ENCODE measurements at places on chromosomes 16 and 17.

DNA sequence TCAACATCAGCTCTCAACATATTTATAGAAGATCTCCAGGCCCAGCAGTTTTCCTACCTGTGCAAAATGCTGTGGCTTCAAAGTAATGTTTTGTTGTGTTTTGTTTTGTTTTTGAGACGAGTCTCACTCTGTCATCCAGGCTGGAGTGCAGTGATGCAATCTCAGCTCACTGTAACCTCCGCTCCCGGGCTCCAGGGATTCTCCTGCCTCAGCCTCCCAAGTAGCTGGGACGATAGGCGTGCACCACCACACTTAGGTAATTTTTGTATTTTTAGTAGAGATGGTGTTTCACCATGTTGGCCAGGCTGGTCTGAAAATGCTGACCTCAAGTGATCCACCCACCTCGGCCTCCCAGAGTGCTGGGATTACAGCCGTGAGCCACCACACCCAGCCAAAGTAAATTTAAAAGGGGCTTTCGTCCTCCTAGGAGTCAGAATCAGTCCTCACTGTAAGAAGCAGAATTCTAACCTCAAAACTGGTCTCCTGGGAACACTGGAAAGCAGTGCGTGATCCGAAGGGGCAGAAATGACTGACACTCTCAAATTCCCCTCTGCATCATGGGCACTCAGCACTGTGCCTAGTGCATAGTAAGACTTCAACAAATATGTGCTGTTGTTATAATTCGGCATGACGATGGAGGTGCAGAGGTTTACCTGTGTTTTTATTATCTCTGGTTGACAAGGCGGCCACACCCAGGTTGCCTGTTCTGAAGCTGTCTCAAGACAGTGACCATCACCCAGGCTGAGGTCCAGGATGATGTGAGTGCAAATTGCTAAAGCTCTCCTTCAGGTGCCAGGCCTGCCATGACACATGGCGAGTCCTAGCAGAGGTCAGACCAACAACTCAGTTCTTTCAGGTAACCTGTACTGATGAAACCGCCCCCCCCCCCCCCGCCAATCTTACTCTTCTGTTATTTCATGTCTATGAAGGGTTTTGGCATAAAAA, 59.8 kb downstream of the ADCY9 start:
- DNase-seq, result no peak

DNA sequence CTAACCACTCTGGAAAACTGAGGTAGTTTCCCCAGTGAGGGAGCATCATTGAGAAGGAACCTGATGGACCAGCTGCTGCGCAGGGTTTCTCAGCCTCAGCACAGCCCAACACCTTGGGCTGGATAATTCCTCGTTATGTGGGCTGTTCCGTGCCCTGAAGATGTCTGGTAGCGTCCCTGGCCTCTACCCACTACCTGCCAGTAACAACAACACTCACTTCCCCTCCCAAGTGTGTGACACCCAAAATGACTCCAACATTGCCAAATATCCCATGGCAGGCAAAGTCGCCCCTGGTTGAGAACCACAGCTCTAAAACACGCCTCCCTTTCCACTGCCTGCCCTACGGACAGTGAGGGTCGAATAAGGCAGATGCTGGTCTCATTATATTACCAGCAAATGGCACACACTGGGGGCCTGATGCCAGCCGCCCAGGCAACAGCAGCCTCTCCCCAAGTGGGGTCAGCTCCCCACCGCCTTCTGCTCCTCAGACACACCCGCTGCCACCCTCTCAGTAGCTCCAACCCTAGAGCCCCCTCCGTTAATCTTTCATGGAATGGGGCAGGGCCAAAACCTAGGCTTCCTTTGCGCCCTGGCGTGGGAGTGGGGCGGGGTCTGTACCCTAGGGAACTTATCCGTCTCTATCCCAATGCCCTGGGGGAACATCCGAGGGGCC, 1.0 kb downstream of the RHBDF2 start:
- no peak for DNase-seq

GRCh38 chr17:58232707-58233156, 5.7 kb upstream of the LPO start:
- DNase-seq, result peak; percentile 43

GRCh38 chr17:640436-640835, 74.2 kb downstream of the VPS53 start:
- no peak for DNase-seq

DNA sequence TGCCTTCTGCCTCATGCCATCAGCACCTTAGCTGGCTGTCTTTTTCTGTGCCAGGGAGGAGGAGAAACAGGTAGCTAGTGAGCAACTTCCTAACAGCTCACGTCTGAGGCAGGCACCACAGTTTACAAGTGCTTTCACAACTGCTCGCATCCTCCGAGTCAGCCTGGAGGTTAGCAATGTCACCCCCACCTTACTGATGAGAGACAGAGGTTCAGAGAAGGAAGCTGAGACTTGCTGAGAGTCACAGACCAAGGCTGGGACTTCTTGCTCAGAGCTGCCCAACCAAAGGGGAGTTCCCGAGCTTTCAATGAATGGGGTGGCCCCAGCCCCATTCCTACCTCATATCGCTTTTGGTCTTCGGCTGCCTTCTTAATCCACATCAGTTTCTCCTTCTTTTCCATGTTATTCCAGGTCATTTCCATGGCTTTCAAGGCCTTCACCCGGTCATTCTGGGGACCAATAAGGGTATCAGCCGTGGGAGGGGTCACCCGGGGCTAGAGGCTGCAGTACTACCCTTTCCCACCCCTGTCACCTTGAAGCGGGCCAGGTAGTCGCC, 9.6 kb downstream of the UBTF start:
- peak; percentile 79 for DNase-seq

- no peak for DNase-seq
These were observed 35.3 kb upstream of the PITPNM3 start for GRCh38 chr17:6591599-6592158.

DNA sequence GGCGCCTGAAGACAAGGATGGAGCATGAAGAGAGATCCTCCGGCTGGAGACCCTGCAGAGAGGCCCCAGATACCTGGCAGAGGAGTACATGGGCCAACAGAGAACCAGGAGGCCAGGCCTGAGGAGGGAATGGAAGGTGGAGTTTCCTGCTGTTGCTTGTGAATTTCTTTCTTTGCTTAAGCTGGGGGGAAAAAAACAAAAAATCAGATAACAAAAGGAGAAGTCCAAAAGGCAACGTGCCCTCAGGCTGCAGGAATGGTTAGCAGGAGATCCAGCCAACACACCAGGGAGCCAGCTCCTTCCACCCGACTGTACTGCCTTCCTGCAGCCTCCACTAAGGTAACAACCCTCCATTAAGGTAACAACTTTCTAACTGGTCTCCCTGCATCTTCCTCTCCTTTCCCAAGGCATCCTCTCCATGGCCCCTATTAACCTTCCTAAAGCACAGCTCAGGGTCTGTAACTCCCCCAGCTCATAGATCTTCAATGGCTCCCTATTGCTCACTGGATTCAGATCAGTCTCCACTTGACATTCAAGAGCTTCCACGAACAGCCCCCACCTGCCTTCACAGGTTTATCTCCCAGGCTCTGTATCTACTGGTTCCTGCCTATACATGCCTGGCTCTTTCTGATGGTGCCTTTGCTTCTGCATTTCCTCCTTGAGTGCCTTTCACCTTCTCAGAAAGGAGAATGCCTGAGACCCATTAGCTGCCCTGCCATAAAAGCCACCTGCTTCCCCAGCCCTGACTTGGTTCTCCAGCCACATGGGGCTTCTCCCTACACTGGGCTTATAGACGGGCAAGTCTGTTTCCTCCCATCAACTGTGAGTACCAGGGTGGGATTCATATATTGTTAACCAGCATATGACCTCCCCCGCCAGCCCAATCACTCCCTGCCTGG, 725 bp upstream of the ARL5C start:
- DNase-seq, result no peak

GRCh38 chr17:21278450-21279197, 5.9 kb upstream of the MAP2K3 start:
- DNase-seq, result no peak

- peak; percentile 93 for DNase-seq
These were observed 264.2 kb downstream of the SEC14L1 start for GRCh38 chr17:77404812-77405581.

GRCh38 chr16:31187808-31188189, 7.9 kb downstream of the FUS start:
- no peak for DNase-seq

DNA sequence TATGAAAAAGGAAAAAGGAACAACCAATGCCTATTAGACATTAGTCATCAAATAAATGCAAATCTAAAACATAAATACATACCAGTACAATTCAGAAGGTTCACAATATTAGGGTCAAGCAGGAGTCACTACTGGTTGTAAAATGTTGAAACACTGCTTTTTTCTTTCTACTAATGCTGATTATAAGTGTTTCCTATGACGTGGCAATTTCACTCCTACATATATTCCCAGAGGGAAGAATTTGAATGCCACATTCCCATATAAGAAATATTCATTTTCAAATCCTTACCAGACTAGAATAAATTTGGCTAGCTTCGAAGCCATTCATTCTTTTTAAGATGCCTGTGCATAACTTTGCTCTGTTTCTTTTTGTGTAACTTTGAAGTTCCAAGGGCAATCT, 2.6 kb upstream of the KRTAP9-2 start:
- DNase-seq, result no peak

DNA sequence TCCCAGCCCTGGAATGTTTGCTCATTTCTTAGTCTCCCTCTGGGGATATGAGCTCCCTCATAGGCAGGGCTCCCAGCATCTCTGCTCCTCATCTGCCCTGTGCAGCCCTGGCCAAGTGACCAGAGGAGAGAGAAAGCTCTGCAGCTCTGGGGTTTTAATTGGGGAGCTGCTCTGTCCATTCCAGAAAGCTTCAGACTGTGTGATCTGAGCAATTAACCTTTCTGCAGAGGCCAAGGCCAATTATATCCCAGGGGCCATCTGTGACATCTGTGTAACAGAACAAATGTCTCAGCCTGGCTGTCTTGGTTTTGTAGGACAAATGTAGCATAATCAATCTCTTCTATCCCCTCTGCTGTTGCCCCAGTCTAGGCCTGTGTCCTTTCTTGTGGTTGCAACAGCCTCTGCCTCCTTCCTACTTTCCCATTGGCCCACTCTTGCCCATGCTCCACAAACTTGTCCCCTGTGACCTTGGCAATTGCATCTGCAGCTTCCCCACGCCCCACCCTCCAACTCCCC, 156.0 kb downstream of the GSG1L start:
- DNase-seq, result no peak

- DNase-seq, result no peak
These were observed 14.1 kb downstream of the KRT39 start for GRCh38 chr17:40952661-40953060.

- no peak for DNase-seq
These were observed 6.2 kb downstream of the KATNB1 start for GRCh38 chr16:57741660-57742191.

GRCh38 chr17:72366626-72367025, 245.8 kb downstream of the SOX9 start:
- DNase-seq, result no peak

DNA sequence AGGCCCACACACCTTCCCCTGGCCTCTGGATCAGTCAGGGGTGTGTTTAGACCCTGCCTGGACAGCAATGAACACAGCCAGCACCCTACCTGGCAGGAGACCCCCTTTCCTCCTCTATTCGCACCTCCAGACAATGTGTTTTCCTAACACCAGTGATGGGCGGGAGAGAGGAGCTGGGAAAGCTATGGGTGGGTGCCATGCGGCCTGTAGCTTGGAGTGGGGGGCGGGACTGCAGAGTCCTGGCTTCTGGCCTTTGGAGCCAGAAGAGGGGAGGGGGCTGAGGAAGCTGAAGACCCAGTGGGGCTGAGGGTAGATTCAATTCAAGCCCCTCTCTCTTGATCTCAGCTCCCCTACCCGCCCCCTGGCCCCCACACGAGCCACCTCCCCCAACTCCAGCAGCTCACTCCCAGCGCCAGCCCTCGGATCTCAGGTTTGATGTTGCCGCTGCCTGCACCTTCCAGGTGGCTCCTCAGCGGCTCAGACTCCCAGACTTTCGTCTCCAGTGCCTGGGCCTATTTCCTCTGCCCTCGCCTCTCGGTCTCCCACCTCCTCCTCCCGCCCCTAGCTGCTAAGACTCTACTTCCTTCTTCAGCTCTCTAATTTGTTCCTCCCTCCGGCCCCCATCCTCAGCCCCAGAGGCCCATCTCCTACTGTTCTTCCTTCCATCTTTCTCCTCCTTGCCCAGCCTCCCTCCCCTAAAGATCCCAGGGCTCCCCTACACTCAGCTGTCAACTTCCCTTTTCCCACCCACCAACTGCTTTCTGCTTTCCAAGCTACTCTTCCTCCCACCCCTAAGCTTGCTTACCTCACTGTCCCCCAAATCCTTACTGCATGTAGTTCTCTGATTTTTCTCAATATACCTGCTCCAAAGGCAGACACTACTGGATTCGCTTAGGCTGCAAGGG, 6.8 kb upstream of the SP6 start:
- no peak for DNase-seq

DNA sequence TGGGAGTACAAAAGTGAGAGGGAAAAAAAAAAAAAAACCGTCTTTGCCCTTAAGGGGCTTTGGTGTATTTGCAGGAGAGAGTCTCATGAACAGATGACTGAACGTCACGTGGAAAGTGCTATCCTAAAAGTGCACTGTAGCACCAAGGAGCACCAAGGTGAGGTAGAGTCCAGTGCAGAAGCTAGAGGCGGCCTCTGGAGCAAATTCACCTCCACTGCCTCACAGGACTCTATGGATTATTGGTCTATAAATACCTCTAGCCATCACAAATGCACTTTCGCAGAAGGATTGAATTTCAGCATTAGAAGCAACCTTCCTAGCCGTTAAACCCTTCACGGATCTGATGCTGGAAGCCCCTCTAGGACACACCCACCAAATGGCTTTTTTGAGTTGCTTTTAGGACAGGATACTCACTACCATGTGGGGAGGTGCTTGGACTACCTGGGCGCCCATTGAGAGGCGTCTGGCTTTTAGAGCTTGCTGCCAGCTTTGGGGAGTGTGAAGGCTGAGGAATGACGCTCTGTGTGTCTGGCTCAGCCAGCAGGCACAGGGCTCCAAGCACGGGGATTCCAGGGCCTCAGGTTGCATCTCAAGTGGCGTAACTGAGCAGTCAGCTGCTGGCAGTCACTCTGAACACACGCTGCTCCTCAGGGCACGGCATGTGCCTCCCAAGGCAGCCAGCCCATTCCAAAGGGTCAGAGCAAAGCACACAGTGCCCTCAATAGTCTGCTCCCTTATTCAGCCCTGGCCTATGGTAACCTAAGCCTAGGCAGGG, 52.7 kb downstream of the CDRT4 start:
- no peak for DNase-seq

- DNase-seq, result peak; percentile 48
These were observed 873 bp downstream of the USP10 start for GRCh38 chr16:84700446-84701300.

GRCh38 chr17:73901249-73901648, 257.0 kb upstream of the SDK2 start:
- peak; percentile 11 for DNase-seq
